ENCODE measurements at places on chromosomes 16 and 17.

- no peak for DNase-seq
Observed at GRCh38 chr17:2023256-2023655, 1.9 kb downstream of the RTN4RL1 start.

DNA sequence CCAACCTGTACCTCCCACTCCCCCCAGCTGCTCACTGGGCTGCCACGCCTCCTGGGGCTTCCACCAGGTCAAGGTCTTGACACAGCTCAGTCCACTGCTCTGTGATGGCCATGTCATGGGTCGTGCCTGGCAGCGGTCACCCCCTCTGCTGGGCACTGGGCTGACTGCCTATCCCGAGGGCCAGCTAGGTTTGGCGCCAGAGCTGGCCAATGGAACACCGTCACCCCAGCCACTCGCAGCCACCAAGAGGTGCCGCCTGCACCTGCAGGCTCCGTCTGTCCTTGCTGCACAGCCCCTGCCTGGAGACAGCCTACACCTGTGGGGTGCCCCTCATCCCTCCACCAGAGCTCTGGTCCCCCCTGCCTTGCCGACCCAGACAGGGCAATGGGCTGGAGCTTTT lies 4.5 kb upstream of the RAB40C start:
- DNase-seq = no peak

DNA sequence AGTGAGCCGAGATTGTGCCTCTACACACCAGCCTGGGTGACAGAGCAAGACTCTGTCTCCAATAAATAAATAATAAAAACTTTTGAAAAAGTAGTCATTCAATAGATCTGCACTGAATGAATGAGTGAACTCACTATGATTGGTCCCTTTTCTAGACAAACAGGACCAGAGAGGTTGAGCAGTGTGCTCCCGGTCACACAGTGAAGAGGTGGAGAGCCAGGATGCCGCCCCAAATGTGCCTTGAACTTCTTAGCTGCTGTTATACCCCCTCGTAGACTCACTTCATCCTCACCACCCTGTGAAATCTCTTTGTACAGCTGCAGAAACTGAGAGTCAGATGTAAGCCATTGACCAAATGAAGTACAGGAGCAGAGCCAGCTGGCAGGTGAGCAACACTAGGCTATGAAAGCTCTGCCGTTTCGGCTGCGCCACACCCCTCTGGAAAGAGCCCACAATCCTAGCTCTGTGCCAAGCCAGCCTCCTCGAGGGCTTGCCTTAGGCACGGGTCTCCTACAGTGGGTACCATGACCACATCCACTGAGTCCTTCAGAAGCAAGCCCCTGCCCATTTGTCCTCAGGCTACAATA lies 7.8 kb upstream of the KIAA0513 start:
- peak; percentile 81 for DNase-seq

DNA sequence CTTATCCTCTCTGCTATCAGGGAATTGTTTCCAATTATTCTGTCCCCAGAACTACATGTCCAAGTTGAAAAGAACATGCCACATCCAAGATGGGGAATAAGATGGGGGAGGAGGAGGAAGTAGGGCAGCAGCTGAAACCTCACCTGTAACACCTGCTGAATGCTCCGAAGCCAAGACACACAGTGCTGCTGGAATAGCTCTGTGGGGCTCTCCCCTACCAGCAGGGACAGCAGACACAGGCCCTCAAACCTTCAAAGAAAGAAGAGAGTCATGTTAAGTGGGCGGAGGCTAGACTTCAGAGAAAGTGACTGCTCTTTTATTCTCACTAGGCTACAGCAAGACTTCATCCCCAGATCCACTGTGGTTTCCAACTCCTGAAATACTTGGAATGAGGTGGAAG lies 13.2 kb downstream of the PELP1 start:
- no peak for DNase-seq

- no peak for DNase-seq
Observed at GRCh38 chr17:65389949-65390348, 171.5 kb downstream of the AXIN2 start.

GRCh38 chr17:17767154-17767869 lies 69.5 kb downstream of the SREBF1 start:
- DNase-seq = no peak

- no peak for DNase-seq
Observed at GRCh38 chr17:19812407-19812806, 55.3 kb downstream of the ULK2 start.

DNA sequence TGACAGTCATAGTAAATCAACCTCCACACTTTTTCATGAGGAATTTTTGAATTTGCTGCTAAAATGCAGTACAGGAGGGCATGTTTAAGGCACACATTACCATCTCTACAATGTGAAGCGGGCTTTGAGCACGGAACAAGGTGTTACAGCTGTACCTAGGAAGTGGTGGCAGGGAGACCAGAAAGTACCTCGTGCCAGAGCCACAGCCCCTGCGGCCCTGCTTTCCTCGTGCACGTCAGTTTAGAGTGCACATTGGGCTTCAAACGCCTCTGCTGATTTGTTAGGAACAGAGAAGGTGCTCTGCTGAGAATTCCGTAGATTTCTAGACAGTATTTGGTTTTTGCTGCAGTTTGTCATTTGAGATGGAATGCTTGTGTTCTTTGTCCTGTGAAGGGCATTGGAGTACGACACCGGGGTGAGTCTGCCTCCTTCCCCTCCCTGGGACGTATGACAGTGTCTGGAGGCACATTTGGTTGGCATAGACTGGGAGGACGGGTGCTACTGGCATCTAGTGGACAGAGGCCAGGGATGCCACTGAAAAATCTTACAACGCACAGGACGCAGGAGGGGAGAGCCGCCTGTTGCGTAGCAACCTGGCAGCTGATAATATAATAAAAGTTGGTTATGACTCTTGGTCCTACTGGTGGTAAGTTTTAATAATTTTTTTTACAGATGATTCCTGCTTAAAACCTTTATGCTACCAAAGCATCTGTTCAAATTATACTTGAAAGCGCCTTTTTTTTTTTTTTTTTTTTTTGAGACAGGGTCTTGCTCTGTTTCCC lies 9.1 kb downstream of the FOXK2 start:
- DNase-seq = no peak

DNA sequence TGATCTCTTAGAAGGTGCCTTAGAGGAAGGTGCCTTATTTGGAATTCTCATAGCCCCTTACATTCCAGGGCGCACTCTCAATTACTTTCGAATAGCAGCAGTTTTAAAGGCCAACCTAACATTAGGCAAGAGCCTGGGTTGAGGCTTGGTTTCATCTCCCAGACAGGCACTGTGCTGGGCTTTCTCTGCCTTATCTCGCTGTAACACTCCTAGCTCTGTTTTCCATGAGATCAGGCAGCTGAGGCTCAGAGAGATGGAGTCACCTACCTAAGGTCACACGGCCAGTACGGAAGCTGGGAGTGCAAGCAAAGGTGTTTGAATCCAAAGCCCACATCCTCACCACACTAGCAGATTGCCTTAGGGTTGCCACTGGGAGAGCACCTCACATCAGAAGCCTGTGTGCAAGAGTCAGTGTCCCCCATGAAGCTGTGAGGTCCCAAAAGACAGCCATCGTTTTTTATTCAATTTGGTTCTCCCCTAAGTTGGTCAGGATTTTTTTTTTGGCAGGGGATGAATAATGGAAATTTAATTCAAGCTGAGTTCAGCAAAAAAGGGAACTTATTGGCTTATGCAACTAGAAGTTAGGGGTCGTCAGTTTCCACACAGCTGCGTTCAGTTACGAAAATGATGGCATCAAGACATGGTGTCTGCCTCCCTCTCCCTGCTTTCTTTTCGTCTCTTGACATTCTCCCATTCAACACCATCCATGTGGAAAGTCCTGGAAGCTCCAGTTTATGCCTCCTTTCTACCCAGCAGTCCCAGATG lies 206.4 kb downstream of the KATNIP start:
- no peak for DNase-seq

GRCh38 chr16:1920727-1921171 lies 2.5 kb upstream of the HS3ST6 start:
- peak; percentile 55 for DNase-seq

DNA sequence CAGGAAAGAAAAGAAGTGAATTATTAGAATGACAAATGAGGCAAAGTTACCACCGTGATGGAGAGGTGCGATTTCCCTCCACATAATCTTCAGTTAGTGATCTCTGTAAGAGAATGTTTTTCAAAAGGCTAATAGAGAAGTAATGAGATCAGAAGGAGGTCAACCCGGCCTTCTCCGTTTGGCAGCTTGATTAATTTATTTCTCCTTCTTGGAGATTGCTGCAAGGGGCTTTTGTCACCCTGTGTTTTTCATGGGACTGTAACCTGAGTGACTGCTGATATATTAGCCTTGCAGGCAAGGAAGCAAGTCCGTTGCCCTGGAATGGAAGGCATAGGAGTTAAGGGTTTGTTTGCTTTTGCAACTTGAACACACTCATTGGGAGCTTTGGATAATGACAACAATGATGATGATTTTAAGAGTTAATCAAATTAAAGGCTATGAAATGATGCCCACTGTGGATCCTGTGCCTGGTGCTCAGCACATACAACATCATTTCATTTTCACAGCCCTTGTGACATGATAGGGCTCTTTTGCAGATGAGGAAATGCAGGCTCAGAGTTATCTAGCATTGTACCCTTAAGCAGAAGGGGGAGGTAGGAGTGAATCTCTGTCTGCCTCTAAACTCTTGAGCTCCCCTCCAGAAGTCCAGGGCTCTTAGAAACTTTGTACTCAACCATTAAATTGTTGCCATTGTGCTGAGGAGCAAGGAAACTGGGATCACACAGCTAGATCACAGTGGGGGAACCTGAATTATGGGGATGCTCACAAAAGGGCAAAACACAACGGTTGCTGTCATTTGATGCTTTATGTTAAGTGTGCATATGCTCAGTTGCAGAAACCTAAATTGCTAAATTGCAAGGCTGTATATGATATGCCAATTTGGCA lies 226.3 kb downstream of the WWOX start:
- no peak for DNase-seq

- no peak for DNase-seq
Observed at GRCh38 chr16:84281074-84281473, 13.6 kb upstream of the WFDC1 start.

DNA sequence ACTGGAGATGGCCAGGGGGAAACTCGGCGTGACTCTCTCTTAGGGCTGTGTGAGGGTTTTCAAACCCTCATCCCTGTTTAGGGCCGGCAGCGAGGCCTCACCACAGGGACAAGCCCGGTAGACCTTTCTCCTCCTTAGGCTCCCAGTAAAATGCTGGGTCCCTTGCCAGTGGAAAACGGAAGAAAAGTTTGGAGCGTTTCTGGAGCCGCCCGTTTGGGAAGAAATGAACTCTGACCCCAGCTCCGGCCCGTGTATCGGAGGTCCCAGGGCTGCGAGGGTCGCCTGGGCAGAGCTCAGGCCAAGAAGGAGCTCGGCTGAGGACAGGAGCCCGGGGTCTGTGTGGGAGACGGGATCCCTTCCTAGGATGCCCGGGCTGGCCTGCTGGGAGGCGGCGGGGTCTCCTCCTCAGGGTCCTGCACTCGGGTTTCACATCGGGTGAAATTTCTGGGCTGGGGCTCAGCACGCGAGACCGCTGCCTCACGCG lies 23.2 kb downstream of the ZNF213 start:
- DNase-seq = no peak

- no peak for DNase-seq
Observed at GRCh38 chr16:27740496-27741201, 190.7 kb downstream of the KATNIP start.

DNA sequence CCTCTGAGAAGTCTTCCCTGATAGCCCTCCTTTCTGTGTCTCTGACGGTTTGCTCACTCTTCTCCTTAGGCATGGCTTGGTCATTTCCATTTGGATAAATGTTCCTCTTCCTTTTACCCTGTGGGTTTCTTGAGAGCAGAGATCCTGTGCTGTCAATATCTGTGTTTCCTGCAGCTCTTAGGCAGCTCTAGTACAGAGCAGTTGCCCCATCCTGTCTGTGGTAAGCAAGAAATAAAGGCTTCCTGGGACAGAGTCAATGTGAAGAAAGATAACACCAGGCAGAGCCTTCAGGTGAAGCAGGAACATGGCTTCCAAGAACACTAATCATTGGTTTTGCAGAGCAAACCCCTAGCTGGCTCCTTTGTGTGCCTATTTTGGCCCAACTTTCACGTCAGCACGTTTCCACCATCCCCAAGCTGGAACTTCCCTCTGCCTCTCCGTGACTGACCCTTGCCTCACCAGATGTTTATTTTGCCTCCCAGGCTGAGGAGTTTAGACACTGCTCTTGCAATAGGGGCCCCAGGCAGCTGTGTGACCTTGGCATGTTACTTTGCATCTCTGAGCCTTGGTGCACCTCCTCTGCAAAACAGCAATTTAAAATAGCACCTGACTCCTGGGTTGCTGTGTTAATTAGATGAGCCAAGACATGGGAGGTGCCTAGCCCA lies 49.6 kb upstream of the SIAH1 start:
- no peak for DNase-seq

DNA sequence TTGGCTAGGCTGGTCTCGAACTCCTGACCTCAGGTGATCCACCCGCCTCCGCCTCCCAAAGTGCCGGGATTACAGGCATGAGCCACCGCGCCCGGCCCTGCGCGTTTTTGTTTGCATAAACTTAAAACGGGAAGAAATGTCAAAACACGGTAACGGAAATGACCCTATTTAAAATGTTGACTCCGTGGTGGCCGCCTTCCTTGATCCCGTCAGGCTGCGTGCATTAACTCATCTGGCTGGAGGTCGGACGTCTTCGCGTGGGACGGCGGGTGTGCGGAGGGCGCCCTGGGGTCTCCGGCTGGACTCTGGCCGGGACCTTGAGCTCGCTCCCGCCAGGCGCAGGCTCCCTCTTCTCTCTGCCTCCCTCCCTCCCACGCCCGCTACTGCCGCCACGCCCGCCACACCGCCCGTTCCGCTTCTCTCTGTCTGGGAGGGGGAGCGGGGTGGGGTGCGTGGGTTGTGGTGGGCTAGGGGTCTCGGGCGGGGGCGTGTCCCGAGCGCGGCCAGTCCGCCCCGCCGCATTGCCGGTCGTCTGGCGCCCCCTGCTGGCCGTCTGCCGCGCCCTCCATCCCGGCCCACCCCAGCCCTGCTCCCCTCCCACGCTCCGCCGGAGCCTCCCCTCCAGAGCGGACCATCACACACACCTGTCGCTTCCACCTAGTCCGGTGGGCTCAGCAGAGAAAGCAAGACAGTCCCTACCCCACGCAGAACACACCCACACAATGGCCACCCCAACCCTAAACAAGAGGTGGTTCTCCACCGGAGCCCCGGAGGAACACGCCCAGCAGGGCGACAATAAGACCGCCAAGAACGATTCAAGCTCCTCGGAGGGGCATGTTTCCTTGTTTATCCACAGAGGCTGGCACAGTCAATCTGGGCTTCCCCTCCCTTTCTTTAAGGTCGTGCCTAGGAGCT lies 1.2 kb upstream of the CCDC42 start:
- DNase-seq = peak; percentile 87

- peak; percentile 18 for DNase-seq
Observed at GRCh38 chr17:58320570-58321323, 7.8 kb downstream of the TSPOAP1 start.

DNA sequence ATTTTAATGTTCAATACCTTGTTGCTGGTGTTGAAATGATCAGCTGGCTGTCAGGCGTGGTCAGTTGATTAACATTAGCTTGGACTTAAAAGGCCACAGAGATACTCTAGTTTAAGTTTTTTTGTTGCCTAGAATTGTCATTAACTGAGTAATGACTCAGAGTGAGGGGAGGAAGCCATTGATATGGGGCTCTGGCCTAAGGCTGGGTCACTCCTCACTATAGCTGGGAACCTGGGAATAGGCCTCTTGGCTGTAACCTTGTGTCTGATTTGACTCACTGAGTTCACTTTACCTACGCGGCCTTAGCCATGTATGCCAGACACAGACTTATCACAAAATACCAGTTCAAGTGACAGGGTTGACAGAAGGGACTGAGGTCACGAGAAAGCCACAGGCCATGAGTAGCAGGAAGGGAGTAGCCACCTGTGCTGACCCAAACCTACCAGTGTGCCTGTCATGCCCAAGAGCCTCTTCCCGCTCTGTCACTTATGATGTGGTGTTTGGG lies 37.9 kb upstream of the ADCY7 start:
- DNase-seq = no peak

Data from upper lobe of right lung (tissue), 1 donor.